CD4-positive, alpha-beta memory T cell (primary cell): ENCODE measurements at places on chromosomes 12 and 14. TPM values are rescaled to one million over a fixed set of nuclear protein-coding genes. Genes with fewer than 3 reads are reported as not detected.
A peak's percentile ranks its signal among the peaks of the same experiment; 100 is the strongest.

GRCh38 chr12:56839915-56840325 lies 76.8 kb downstream of the HSD17B6 start:
- no peak for DNase-seq

DNA sequence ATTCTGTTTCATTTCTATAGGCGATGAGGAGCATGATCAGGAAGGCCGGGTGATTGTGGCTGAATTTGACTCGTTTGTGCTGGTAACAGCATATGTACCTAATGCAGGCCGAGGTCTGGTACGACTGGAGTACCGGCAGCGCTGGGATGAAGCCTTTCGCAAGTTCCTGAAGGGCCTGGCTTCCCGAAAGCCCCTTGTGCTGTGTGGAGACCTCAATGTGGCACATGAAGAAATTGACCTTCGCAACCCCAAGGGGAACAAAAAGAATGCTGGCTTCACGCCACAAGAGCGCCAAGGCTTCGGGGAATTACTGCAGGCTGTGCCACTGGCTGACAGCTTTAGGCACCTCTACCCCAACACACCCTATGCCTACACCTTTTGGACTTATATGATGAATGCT lies 1.9 kb downstream of the APEX1 start:
- DNase-seq, result no peak

- DNase-seq, result no peak
Observed at GRCh38 chr12:9180810-9181209, 27.4 kb downstream of the PZP start.

DNA sequence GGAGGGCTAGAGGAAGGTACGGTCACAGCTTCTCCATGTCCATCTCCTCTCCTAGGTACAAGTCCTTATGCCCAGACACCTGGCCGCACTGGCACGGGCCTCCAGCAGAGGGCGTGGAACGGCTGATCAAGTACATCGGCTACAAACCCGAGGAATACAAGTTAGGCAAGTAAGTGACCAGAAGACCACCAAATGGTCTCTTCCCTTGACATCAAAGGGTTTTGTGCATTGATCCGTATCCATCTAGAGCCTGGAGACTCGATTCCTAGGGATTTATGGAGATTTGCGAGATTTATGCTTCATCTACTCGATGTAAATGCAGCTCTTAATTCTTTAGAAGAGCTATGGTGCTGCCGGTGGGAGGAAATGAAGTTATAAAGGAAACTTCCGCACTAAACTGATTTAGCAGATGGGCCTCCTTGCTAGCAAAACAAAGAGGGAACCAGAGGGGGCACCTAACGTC lies 44.2 kb downstream of the KCTD10 start:
- DNase-seq, result peak; percentile 74

DNA sequence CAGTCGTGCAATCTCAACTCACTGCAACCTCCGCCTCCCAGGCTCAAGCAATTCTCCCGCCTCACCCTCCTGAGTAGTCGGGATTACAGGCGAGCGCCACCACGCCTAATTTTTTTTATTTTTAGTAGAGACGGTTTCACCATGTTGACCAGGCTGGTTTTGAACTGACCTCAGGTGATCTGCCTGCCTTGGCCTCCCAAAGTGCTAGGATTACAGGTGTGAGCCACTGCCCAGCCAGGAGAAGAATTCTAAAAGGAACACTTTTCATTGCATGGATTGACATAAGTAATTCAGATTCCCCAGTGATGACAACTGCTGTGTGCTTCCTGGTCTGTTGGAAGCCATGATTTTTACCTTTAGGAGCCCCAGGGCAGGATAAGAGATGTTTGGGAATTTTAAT lies 22.1 kb downstream of the DMAC2L start:
- DNase-seq, result no peak

GRCh38 chr12:96294831-96295230 lies 100.7 kb downstream of the ELK3 start:
- peak; percentile 56 for DNase-seq

DNA sequence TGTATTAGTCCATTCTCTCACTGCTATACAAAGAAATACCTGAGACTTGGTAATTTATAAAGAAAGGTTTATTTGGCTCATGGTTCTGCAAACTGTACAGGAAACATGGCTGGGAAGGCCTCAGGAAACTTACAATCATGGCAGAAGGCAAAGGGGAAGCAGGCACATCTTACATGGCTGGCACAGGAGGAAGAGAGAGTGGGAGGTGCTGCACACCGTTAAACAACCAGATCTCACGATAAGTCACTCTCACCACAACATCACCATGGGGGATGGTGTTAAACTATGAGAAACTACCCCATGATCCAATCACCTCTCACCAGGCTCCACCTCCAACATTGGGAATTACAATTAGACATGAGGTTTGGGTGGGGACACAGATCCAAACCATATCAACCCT lies 191.8 kb upstream of the PLXNC1 start:
- DNase-seq, result no peak

- no peak for DNase-seq
Observed at GRCh38 chr12:124928095-124928911, 13.9 kb upstream of the UBC start.

- DNase-seq, result no peak
Observed at GRCh38 chr12:122753319-122753650, 661 bp downstream of the DENR start.

DNA sequence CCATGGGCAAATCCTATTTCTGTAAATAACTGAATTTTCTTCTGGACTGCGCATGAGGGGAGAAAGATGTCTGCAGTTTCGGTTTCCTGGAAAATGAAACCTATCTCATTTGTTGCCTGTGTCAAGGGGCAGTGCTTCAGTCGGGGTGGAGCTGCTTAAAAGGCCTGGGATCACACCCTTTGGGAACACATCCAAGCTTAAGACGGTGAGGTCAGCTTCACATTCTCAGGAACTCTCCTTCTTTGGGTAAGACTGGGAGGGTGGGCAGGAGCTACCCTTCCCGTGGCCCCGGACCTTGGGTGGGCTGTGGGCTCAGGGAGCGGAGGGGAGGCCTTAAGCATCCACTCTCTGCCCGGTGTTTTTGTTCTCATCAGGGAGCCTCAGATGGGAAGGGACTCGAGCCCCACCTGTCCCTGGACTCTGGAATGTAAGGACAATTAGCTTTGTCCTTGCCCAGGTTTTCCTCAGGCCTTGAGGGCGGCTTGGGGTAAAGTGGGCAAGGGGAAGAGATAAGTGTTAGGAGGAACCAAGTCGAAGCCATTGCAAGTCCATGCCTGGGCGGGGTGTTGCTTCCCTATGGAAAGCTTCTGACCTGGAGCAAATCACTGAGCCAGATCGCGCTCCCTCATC lies at the start of gene IFI27:
Gene IFI27, plus strand, starts transcription at position 185 of the 630 bp plus-strand sequence.
- no peak for DNase-seq

- DNase-seq, result no peak
Observed at GRCh38 chr12:89636052-89636775, 72.4 kb downstream of the ATP2B1 start.

GRCh38 chr14:83575301-83575700 lies 1954.6 kb upstream of the FLRT2 start:
- no peak for DNase-seq

DNA sequence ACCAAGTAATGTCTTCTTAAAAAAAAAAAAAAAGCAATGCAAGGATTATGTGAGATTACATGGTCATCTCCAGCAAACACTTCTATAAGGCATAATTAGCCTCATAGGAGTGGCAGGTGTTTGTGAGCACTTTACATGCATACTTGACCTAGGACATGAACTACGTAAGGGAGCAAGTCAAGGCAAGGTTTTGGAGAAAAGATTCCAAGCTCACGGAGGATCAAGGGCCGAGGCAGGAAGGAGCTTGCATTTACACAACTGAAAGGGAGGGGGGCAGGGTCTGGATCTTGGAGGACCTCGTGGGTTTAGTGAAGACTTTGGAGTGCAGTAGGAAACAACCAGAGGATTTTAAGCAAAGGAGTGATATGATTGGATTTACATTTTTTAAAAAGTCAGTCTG lies 112.5 kb downstream of the CCER1 start:
- DNase-seq, result no peak

- no peak for DNase-seq
Observed at GRCh38 chr12:124428792-124429281, 133.9 kb downstream of the RFLNA start.

- DNase-seq, result no peak
Observed at GRCh38 chr12:87597114-87597513, 432.1 kb downstream of the C12orf50 start.

- no peak for DNase-seq
Observed at GRCh38 chr12:125210104-125210755, 145.0 kb downstream of the AACS start.

- no peak for DNase-seq
Observed at GRCh38 chr14:105473033-105473676, 1.5 kb upstream of the CRIP2 start.

DNA sequence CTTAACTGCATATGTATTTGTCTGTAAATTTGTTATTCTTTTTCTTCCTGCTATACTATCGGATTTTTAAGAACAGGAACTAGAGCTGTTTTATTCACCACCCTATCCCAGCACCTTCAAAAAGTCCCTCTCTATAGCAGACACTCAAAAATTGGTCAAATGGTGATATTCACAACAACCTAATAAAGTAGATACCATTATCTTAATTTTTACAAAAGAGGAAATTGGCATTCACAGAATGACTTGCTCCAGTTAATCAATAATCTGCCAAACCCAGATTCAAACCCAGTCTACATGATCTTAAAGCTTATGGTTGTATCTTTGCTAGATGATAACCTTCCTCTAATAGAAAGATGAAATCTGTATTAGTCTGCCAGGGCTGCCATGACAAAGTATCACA lies 426.6 kb downstream of the EGLN3 start:
- no peak for DNase-seq

GRCh38 chr14:58780605-58781004 lies 142.8 kb downstream of the DACT1 start:
- no peak for DNase-seq

GRCh38 chr14:105324871-105325270 lies 10.3 kb downstream of the PACS2 start:
- no peak for DNase-seq

DNA sequence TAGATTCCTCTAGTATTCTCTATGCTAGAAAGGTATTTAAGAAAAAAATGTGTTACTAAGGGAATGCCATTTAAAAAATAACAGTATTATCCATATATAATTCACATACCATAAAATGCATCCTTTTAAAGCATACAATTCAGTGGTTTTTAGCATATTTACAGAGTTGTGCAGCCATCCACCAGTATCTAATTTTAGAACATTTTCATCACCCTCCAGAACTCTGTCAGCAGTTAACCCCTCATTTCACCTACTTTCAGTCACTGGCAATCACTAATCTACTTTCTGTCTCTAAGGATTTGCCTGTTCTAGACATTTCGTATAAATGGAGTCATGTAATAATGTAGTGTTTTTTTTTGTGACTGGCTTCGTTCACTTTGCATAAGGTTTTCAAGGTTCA lies 33.4 kb downstream of the TBC1D15 start:
- DNase-seq, result no peak

DNA sequence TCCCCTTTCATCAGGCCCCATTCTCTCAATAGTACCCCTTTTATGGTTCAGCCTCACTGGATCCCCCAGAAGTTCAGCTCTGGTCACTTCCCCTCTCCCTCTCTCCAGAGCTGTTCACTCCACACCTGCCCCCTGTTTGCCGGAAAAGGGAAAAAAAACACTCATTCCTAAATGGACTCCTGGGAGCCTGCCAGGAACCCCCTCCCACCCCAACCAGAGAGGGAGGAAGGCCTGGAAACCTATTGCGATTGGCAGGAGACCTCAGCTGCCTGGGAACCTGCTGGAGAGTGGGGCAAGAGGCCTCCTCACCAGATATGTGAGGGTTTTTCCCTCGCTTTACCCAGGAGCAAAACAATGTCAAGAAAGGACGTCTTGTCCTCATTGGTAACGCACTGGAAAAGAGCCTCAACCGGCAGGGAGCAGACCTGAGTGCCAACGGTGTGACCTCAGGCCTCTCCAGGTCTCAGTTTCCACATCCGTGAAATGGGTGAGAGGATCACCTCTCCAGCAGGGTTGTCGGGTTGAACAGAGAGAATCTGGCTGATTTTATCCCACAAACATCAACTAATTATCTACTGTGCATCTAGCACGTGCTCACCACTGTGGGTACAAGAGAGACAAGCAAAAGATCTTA lies 4.6 kb downstream of the DTX1 start:
- no peak for DNase-seq

GRCh38 chr12:98453070-98453469 lies 62.3 kb upstream of the TMPO start:
- no peak for DNase-seq

- DNase-seq, result no peak
Observed at GRCh38 chr12:42240131-42240750, 2.2 kb upstream of the YAF2 start.

DNA sequence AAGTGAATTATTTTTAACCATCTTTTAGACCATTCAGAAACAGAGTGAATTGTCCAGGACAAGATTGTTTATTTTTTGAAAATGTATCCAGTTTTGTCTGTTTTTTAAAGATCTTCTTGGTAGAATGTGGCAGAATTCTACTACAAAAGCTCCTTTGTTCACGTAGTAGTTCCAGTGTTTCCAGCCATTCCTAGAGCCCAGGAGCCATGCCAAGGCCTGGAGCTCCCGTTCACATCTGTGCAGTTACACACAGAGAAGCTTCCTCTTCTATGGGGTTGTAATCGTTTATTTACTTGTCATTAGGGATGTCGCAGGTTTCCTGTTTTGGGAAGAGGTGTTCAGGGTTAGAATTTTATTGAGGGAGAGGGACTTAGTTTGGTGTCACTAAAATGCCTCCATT lies 409.8 kb downstream of the NPAS3 start:
- DNase-seq, result no peak

NTN4 gene
- total RNA-seq, result 2.0 TPM

BRI3BP gene
- total RNA-seq, result 8.9 TPM

RNASE4 gene
- total RNA-seq, result 2.6 TPM

PTPRR gene
- total RNA-seq, result not detected

GAPDH gene
- total RNA-seq, result 495 TPM

ADCY4 gene
- total RNA-seq, result 7.1 TPM

SALL2 gene
- total RNA-seq, result 6.6 TPM

TCL1A gene
- total RNA-seq, result not detected

TRHDE gene
- not detected for total RNA-seq

KRT75 gene
- total RNA-seq, result not detected

PTGDR gene
- total RNA-seq, result 1.9 TPM

CBLN3 gene
- 6.1 TPM for total RNA-seq

DTX1 gene
- total RNA-seq, result 7.5 TPM

SMCO2 gene
- not detected for total RNA-seq

WSCD2 gene
- not detected for total RNA-seq

YARS2 gene
- total RNA-seq, result 19.0 TPM

GYS2 gene
- total RNA-seq, result 0.32 TPM

HOXC6 gene
- total RNA-seq, result not detected
